ENCODE measurements at places on chromosomes 6 and 20. TPM values are rescaled to one million over a fixed set of nuclear protein-coding genes. Genes with fewer than 3 reads are reported as not detected.

DNA sequence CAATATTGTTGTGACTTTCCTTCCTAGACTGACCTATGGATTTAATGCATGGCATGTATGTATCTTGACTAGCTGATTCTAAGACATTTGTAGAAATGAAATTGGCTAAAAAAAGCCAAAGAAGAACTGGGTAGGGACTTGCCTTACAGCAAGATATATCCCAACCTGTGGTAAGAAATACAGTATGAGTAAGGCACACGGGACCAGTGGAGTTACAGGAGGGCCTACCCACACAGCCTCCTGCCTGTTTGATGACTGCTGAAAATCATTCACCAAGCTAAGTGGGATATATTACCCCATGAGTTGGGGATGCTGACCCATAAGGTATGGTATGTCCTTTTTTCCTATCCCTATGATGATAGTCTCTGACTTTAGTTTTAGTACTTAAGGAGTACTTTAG, 112.2 kb downstream of the INSM1 start:
- no peak for DNase-seq

GRCh38 chr6:34595332-34596184, 39.4 kb upstream of the SPDEF start:
- DNase-seq, result no peak

- no peak for DNase-seq
Observed at GRCh38 chr20:36225666-36226065, 10.6 kb upstream of the AAR2 start.

DNA sequence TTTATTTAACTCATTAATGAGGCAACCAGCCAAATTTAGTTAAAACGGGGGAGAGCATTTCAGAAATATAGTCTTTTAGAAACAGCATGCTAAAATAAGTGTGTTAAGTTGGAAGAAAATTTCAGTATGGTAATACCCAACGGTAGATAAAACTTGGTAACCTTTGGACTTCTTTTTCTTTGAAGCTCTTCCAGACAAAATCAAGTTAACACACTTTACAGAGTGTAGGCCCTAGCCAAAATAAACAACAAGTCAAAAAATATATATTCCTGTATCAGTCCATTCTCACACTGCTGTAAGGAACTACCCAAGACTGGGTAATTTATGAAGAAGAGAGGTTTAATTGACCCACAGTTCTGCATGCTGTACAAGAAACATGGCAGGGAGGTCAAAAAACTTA, 279.6 kb downstream of the HIVEP2 start:
- DNase-seq, result no peak

- DNase-seq, result no peak
Observed at GRCh38 chr6:144415835-144416237, 130.7 kb downstream of the UTRN start.

The CPXM1 gene
- 1.2 TPM for polyA plus RNA-seq

The LY6G5B gene
- 1.8 TPM for polyA plus RNA-seq

- no peak for DNase-seq
Observed at GRCh38 chr20:2557873-2558580, 21.7 kb downstream of the TMC2 start.

The ADAM33 gene
- polyA plus RNA-seq, result not detected

GRCh38 chr6:18978337-18979128, 591.4 kb downstream of the RNF144B start:
- DNase-seq, result no peak

DNA sequence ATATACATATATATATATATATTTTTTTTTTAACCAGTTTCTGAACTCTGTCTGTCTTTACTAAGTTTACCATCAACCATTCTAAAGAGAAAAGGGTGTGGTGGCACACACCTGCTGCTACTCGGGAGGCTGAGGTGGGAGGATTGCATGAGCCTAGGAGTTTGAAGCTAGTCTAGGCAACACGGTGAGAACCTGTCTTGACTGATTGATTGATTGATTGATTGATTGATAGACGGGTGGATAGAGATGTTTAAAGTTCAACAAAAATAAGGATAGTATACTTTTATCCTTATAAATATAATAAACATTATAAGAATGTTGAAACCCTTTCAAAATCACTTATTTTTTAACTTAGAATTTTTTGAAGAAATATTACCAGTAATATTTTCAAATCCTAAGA, 30.2 kb downstream of the CEP57L1 start:
- no peak for DNase-seq

The MMS22L gene
- 4.3 TPM for polyA plus RNA-seq

The OXT gene
- polyA plus RNA-seq, result not detected

GRCh38 chr20:10665791-10666190, 8.0 kb downstream of the JAG1 start:
- no peak for DNase-seq

GRCh38 chr20:39706184-39706663, 744.1 kb downstream of the DHX35 start:
- no peak for DNase-seq

The ADAT2 gene
- polyA plus RNA-seq, result not detected

DNA sequence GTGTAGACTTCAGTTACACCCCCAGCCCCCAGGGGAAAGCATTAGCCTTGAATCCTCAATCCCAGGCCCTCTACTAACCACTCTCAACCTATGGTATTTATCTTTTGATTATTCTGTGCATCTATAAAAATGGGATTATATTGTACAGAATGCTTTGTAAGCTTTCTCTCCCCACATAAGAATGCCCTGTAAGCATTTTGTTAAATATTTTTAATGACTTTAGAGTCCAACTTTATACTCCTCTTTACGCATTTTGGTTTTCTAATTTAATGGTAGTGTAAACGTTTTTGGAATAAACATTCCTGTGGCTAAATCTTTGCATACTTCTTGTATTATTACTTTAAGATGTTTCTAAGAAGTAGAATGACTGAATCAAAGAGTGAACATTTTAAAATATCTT, 35.4 kb downstream of the FBXO9 start:
- DNase-seq, result no peak

GRCh38 chr6:52539607-52540006, 37.3 kb downstream of the TRAM2 start:
- DNase-seq, result no peak

DNA sequence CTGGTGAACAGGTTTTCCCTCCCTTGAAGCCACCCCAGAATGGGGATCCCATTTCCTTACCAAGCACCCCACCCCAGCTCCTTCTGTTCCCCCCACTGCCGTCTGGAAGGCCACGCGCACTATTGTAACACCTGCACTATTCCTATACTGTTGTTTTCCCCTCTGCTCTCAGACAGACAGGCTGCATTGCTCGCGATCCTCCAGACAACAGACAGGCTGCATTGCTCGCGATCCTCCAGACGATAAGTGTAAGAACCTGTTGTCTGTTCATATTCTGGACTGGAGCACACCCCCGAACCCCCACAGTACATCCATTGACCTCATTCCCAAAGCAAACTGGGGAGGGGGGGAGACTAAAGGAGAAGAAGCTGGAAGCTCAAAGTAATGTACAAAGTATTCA, 72.7 kb downstream of the LY86 start:
- DNase-seq, result no peak

GRCh38 chr6:133740218-133740617, 148.7 kb upstream of the TCF21 start:
- no peak for DNase-seq

DNA sequence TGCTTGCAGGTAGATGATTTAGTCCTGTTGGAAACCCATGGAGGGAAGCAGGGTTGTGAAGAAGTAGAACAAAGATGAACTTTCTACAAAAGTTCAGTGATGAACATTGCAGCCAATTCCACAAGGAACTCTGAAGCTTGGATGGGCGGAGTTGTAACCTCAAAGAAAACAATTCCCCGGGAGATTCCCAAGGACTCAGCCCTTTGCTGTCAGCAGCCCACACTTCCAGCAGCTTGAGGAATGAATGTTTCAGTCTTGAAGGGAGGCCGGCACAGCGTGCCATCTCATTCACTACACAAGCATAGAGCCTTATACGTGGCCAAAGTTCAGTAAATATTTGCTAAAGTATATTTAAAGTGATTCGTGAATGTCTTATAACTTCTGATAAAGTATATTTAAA, 269.4 kb downstream of the NKAIN2 start:
- DNase-seq, result no peak

DNA sequence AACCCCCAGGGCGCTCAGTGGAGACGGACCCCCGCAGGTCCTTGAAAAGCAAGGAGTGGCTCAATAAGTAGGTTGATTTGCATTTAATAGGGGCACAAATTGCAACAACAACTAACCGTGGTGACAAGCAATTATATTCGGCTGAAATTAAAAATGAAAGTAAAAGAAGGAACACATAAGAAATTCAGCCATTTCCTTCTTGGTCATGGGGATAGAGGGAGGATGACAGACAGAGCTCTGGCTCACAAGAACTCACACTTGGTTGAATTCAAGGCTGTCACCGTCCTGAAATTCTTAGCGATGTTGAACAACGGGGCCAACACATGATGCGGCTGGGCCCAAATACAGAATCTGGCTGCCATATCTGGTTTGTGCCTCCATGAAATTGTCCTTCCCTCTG, 129.0 kb downstream of the EDN3 start:
- no peak for DNase-seq

DNA sequence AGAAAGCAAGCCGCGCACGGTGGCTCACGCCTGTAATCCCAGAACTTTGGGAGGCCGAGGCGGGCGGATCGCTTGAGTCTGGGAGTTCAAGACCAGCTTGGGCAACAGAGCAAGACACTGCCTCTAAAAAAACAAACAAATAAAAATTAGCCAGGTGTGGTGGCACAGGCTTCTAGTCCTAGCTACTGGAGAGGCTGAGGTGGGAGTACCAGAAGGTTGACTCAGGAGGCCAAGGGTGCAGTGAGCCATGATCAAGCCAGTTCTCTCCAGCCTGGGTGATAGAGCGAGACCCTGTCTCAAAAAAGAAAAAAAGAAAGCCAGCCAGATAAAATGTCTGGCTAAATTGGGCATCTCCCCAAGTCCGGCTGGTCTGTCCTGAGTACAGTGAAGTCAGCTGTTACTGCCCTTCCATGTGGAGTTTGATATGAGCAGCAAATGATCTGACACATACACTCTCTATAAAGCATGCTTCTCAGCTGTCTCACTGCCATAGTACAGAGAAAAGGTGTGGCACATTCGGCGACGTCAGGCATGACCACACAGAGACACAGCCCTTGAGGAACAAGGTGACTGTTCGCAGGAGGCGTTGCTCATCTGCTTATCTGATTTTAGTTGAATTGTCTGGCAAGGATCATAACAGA, 13.0 kb downstream of the CD83 start:
- no peak for DNase-seq

The BFSP1 gene
- 5.8 TPM for polyA plus RNA-seq

All from immature natural killer cell (primary cell).